Stimulated activated CD8-positive, alpha-beta memory T cell treated with anti-CD3 and anti-CD28 coated beads, Interleukin-7, amount 100 ng/mL, for 1 hour (primary cell): ENCODE measurements at places on chromosomes 6 and 20.

- no peak for DNase-seq
Observed at GRCh38 chr6:15674690-15675386, 12.0 kb upstream of the DTNBP1 start.

DNA sequence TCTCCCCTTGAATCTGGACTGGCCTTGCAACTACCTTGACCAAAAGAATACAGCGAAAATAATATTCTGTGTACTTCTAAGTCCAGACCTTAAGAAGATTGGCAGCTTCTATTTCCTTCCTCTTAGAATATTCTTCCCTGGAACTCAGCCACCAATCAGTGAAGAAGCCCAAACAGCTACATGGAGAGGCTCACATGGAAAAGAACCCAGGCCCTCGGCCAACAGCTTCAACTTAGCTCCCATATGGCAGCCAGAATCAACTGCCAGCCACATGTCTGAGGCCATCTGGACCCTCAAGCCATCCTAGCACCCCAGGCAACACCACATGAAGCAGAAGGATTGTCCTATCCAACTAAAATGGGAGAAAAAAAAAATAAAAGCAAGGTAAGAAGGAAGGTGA lies 178.8 kb downstream of the IBTK start:
- no peak for DNase-seq

- no peak for DNase-seq
Observed at GRCh38 chr20:34538671-34539123, 19.8 kb upstream of the MAP1LC3A start.

- DNase-seq, result no peak
Observed at GRCh38 chr6:144953552-144954240, 668.6 kb downstream of the UTRN start.

DNA sequence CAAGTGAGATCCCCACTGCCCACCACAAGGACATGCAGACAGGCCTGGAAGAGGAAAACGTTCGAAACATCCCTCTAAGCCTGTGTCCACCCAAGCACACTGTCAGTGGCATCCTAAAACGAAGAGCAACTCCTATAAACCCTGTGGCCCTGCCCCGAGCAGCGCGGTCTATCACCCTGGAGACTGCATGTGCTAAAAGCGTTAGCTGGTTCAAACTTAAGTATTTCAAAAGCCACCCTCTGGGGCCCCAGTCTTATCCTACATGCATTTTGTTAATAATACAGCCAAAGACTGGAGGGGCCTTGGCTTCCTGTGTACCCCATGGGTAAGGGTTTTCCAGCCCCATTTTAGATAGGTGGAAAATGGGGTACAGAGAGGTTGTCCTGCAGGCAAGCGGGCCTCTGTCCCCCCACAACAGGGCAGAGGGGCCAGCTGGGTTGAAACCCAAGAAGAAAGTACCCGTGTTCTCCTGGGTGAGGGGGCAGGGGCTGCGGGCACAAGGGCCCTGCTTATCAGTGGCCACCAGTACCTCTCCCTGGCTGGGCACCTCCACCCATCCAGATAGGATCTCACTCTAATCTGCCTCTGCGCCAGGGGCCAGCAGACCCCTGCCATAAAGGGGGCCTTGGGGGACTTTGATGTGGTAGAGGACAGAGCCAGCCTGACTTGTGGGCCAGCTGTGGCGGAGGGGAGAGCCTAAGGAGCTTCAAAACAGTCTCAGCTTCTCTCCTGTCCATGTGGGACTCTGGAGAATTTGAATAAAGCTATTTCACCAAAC lies 28.3 kb downstream of the PREX1 start:
- no peak for DNase-seq

- DNase-seq, result no peak
Observed at GRCh38 chr6:125598422-125598821, 151.0 kb upstream of the HEY2 start.

DNA sequence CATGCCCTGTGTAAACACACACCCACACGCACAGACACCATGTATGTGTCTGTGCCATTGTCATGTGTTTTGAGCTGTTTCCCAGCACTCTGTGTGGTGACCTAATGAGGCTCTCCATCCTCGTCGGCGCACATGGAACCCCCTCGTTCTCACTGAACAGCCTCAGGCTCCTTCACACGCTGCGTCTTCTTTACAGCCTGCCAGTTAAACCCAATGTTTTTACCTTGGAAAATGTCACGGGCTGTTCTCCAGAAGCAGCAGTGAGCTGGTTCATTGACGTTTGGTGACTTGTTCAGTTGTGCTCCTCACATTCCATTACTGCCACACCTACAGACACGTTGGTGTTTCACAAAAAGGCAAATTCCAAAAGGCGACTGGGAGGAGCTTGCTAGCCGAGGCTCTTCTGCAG lies 201.0 kb upstream of the FOXQ1 start:
- no peak for DNase-seq
